ACHN (cell line): ENCODE measurements at places on chromosomes 5 and 9.

DNA sequence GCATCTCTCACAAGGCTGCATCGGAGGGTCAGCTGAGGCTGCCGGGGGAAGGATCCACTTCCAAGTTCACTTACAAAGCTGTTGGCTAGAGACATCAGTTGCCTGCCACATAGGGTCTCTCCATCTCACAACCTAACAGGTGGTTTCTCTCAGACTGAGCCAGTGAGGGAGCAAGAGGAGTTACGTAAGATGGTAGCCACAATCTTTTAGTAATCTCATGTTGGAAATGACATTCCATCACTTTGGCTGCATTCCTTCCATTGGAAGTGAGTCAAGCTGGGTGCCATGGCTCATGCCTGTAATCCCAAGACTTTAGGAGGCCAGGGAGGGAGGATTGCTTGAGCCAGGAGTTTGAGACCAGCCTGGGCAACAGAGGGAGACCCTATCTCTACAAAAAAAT lies 7.4 kb upstream of the GRK6 start:
- DNase-seq, result no peak

DNA sequence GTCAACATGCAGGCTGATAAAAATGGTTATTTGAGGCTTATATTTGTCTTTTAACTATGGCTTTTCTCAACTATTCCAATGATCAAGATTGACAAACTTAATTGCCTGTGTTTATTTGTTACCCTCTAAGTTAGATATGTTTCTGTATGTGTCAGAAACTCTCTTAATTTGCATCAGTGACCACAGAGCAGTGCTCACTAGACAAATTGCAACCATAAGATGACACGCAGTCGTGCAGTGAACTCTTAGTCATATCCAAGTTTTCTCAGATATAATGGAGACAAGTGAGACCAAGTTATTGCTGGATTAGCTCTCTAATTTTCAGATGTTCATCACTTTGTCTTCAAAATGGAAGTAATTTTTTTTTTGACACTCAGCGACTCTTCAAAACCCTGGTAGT lies 342.2 kb upstream of the RFX3 start:
- no peak for DNase-seq

GRCh38 chr5:154176181-154176580 lies 14.4 kb upstream of the GALNT10 start:
- DNase-seq, result no peak

DNA sequence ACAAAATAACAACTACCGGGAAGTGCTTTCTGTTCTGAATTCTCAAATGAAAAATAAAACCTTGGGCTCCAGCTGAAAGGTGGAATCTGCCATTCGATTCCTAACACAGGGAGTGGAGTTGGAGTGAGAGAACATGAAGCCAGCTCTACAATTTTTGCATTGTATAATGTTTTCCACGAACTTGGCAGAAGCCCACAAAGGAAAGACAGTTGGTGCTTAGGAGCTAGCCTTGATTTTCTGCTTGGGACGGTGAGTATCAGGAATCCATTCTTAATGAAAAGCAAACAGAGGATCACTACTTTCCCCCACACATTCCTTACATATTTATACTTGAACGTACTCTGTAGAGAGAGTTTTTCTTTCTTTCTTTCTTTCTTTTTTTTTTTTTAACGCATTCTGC lies 74.2 kb upstream of the FBXL7 start:
- DNase-seq, result no peak

DNA sequence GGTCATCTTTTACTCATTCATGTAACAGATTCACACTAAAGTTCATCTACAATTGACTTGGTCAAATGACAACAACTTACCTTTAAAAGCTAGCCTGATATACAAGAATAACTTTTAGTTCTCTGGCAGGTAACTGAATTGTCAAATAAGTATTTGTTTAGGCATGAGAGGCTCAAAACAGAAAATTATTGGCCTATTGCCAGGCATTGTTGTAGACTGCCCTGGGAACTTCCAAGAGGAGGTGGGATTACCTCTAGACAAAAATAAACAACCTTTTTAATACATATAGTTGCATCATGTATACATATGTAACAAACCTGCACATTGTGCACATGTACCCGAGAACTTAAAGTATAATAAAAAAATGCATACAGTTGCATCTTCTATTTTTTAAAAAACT lies 18.2 kb upstream of the SLCO4C1 start:
- no peak for DNase-seq

- no peak for DNase-seq
Observed at GRCh38 chr9:111909444-111909843, 12.8 kb downstream of the UGCG start.
